NCI-H187 treated with DMSO at 0.1 percent for 48 hours (cell line): ENCODE measurements at places on chromosomes 13 and 19.

GRCh38 chr19:29529646-29530539 lies 4.1 kb downstream of the VSTM2B start:
- DNase-seq = no peak

GRCh38 chr13:91708558-91708957 lies 310.1 kb downstream of the GPC5 start:
- DNase-seq = no peak

DNA sequence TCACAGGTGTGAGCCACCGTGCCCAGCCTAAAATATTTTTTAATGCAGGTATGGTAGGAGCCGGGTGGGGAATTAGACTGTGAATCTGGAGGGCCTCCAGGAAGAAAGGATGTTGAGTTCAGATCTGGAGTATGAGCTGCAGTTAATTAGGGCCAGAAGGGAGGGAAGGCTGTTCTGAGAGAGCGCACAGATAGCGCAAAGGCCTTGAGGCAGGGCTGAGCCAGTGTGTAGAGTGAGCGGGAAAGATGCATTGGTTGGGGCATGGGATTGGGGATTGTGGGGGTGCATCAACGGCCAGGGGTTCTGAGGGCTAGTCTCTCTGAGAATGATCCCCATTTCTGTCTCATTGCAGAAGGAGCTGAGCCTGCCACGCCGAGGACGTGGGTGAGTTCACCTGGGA lies 9.7 kb downstream of the MAST3 start:
- DNase-seq = no peak

DNA sequence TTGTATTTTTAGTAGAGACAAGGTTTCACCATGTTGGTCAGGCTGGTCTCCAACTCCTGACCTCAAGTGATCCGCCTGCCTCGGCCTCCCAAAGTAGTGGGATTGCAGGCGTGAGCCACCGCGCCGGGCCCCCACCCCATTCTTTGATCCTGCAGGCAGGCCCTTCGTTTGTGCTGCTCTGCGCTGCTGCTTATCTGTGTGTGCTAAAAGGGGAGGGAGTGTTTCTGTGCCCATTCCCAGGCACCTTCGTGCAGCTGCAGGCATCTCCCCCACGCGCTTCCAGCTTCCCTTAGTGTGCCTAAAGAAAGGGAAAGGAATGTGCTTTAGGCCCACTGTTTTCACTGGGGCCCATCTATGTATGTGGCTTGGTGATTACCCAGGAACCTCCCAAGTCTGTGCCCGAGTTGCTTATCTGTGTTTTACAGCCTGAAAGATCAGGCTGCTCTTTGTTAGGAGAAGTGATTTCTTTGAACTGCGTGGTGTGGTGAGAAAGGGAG lies 27.2 kb downstream of the EPN1 start:
- DNase-seq = no peak

GRCh38 chr13:98798849-98799645 lies 46.6 kb upstream of the SLC15A1 start:
- no peak for DNase-seq

GRCh38 chr13:113448885-113449692 lies 4.2 kb downstream of the ADPRHL1 start:
- DNase-seq = peak; percentile 83

DNA sequence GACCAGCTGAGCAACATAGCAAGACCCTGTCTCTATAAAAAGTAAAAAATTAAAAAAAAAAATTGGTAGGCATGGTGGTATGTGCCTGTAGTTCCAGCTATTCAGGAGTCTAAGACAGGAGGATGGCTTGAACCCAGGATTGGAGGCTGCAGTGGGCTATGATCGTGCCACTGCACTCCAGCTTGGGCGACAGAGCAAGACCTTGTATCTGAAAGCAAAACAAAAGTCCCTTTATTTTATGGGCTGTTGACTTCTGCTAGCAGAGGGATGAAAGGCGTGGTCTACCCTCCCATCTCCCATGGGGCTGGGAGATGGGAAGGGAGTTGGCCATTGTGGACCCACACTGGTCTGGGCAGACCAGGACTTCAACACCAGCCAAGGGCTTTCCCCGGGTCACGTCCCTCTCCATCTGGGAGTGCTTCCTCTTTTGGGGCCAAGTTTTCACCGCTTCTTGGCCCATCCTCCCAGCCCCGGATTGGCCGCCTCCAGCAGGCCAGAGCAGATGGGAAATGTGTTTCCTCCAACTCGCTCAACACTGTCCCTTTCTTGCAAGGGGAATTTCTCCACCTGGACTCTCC lies 2.2 kb upstream of the TNFSF9 start:
- DNase-seq = no peak

DNA sequence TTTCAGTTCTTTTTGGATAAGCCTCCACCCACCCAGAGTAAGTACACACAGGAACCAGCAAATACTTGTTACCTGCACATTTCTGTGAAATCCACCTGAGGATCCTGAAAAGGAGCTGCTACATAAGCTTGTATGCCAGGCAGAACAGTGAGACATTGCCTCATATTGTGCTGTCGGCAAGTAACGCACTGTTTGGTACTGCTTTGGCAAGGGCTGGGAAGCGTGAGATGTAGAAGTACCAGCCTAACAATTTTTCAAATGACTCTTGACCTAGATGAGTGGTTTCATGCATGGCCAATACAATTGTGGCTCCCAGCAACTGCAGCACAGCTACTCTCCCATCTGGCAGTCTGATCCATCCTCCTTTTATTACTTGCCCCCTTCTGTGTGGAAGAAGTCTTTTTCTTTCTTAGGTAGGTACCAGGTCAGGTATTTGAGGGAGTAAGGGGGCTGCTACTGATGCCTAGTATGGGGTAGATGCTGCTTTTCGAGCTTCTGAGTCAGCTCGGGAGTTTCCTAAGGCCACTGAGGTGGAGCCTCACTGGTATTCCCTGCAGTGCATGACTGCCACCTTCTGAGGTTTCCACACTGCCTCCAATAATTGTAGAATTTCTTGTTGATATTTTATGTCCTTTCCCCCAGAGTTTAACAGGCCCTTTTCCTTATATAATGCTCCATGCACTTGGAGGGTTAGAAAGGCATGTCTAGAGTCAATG lies 52.2 kb downstream of the ZNF737 start:
- DNase-seq = no peak

GRCh38 chr19:52665027-52665426 lies 26.9 kb upstream of the ZNF83 start:
- no peak for DNase-seq

- DNase-seq = no peak
These were observed 23.5 kb downstream of the TFDP1 start for GRCh38 chr13:113607889-113608635.

GRCh38 chr19:11624069-11624463 lies 26.8 kb downstream of the ZNF627 start:
- no peak for DNase-seq

DNA sequence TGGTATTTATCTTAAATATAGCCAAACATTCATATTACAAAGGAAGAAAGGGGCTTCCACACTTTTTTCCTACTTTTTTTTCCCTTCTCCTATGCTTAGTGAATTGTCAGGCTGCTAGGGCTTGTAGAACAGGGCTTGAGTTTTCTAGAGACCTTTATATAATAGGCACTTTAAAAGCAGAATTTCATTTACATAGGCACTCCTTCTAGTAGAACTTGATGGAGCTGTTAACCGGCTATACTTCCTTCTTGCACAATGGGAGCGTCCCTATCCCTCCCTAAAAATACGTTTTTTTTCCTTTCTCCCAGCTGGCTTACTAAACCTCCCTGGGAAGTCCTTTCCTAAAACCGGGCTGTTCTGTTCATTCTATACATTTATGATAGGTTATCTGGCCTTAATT lies 1.1 kb downstream of the TRIM13 start:
- no peak for DNase-seq

- no peak for DNase-seq
These were observed 39.6 kb upstream of the CD33 start for GRCh38 chr19:51185069-51185867.

- DNase-seq = no peak
These were observed 347.8 kb downstream of the ZNF536 start for GRCh38 chr19:30719999-30720345.

DNA sequence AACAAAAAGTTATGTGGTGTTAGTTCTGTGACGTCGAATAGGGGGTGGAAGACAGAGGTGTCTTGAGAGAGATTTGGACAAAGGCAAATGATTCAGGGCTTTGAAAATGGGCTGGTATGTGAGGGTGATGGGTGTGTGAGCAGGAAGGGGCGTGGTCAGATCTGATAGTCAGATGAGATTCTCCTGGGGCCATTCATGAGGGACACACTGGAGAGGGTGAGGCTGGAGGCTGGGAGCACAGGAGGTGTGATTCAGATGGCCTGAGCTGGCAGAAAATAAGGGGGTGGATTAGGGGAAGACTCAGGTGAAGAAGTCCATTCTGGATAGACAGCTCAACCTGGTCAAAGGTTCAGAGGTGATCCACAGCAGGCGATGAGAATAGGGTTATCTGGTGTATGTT lies 28.0 kb downstream of the CYP4F22 start:
- DNase-seq = no peak

GRCh38 chr19:44856421-44857083 lies 10.5 kb downstream of the NECTIN2 start:
- DNase-seq = no peak

DNA sequence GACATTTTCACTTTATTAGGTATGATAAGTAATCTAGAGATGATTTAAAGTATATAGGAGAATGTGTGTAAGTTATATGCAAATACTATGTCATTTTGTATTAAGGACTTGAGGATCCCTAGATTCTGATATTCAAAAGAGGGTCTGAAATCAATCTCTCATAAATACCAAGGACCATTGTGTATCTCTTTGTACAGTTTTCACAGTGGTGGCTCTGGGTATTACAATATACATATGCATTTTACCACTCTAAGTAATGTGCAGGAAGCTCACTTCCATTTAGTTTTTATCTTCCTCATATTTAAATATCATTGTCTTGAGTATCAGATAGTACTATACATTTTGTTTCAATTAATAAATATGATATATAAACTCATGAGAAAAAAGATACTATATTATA lies 862.6 kb upstream of the PCDH20 start:
- no peak for DNase-seq

- DNase-seq = no peak
These were observed 3.3 kb upstream of the MYADM start for GRCh38 chr19:53864308-53864836.

- no peak for DNase-seq
These were observed 2758.2 kb downstream of the PCDH9 start for GRCh38 chr13:64471916-64472315.

GRCh38 chr13:48232420-48233045 lies 473 bp upstream of the ITM2B start:
- DNase-seq = no peak

DNA sequence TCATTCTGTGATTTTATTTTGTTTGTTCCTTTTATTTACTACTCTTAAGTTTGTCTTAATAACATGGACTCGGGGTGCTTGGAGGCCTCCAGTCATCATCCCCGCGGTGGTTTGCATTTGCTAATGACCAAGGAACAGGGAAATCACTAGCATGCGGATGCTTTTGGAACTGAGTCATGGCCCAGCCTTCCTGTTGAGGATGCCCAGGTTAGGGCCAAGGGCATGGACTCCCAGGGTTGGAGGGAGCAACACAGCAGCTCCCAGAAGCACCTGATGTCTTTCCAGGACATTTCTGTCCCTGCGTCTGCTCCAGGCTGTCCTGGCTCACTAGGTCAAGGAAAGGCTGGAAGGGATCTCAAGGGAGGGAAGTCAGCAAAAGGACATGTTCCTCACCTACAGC lies 423.7 kb upstream of the TSHZ3 start:
- DNase-seq = no peak

DNA sequence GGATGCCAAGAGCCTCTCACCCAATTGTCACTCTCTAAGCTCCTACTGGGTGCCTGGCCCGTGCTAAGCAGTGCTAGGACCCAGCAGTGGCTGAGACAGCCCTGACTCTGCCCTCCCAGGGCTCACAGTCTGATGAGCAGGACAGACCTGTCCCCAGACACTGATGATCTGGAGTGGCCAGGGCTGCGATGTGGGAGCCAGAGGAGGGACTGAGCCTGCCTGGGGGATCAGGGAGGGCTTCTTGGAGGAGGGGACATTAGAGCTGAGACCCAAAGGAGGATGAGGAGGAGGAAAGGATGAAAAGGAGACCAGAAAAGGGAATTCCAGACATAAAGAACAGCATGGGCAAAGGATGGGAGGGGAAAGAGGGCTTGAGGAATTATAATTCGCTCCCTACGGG lies 6.6 kb downstream of the ERCC1 start:
- DNase-seq = no peak
